ENCODE measurements at places on chromosomes 1 and 21.

DNA sequence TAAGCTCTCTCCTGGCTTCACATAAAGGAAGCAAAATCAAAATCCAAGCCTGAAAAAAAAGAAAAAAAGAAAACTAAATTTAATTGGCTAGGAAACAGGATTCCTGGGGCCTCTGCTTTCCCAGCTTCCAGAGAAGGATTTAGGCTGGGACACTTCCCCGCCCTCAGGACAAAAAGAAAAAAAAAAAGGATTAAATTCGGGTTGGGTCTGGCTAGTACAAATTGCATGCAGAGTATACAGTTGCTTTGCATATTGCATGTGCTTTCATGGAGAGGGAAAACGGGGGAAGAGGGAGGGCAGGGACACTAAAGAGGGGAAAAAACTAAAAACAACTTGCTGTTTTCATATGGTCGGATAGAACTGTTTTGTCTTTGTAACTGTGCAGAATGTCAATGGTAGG is 42.7 kb downstream of the OLIG1 start:
- no peak for DNase-seq

- no peak for DNase-seq
Observed at GRCh38 chr1:15714406-15715136, 21.5 kb upstream of the SLC25A34 start.

GRCh38 chr1:241045659-241046058 is 311.3 kb downstream of the RGS7 start:
- DNase-seq = no peak

DNA sequence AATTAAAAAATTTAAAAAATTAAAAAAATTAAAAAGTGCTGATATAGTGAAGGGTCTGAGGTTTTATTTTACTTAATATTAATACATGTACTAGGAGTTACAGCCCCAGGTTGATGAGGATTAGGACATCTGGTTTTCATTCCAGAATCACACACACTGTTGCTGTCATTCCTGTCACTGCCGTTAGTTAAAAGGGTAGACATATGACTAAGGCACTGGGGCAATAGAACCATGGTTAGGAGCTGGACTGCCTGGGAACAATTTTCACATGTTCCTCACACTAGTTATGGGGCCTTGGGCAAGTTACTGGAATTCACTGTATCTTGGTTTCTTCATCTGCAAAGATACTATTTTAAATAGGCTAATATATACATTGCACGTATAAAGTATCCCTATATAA is 191.8 kb upstream of the DPYD start:
- DNase-seq = no peak

DNA sequence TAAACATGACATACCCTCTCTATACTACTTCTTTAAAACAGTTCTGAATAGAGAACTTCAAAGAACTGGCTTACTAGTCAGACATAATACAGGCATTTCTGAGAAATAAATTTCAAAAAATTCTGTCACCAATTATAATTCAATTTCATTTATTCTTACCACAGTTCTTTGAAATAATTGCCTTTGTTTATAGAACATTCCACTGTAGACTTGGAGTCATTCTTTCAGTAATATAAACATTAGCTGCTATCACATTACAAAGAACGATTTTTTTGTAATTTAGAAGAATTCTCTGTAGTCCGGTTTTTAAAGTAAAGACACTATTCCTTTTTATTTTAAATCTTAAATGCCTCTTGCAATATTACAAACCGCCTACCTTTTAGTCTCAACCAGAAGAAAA is 146.4 kb upstream of the COL11A1 start:
- DNase-seq = no peak

DNA sequence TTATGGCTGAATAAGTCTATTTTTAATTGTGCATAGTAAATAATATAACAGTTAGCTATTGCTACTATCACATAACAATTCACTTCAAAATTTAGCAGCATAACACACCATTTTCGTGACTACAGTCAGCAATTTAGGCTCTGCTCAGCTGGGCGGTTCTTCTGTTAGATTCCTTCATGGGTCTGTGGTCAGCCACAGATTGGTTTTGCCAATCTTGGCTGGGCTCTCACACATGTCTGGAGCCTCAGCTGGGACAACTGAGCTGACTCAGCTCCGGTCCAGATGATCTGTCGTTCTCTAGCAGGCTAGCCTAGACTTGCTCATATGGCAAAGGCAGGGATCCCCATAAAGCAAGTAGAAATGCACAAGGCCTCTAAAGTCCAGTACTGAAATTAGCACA is 15.1 kb upstream of the CDC42BPA start:
- no peak for DNase-seq

- no peak for DNase-seq
Observed at GRCh38 chr1:61612602-61613001, 112.3 kb downstream of the TM2D1 start.

DNA sequence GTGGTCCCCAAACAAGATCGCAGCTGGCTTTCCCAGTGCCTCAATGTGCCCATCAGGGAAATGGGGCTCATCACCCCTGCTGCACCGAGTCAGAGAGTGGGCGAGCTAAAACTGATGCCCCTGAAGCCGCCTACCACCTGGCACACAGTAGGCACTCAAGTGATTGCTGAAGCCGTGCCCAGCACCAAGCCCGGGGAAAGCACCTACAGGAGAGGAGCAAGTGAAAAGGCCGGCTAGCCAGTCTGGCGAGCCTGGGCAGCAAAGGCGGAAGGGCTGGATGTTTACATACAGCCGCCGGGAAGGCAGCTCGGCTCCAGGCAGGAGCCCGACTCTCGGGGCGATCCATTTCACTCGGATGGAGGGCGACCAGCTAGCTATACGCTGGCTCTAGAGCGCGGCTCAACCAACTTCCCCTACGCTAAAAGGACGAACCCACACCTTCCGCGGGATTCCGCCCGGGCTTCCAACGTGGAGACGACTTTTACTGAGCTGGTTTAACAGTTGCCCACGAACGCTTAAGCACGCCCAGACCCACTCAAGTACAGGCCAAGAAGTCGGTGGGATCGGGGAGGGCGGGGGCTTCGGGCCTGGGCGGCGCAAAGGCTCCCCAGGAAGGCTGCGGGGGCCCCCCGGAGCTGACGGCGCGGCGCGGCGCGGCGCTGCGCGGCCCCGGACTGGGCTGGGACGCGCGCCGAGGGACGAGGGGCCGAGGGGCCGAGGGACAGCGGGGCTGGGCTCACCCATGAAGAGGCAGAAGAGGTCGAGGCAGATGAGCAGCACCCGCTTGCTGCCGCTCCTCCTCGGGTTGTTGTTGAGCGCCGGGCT is 1.0 kb downstream of the PLPP3 start:
- no peak for DNase-seq

Data from NCI-H187 treated with DMSO at 0.1 percent for 48 hours (cell line).